ENCODE measurements at places on chromosomes 4 and X. TPM values are rescaled to one million over a fixed set of nuclear protein-coding genes. Genes with fewer than 3 reads are reported as not detected.

DNA sequence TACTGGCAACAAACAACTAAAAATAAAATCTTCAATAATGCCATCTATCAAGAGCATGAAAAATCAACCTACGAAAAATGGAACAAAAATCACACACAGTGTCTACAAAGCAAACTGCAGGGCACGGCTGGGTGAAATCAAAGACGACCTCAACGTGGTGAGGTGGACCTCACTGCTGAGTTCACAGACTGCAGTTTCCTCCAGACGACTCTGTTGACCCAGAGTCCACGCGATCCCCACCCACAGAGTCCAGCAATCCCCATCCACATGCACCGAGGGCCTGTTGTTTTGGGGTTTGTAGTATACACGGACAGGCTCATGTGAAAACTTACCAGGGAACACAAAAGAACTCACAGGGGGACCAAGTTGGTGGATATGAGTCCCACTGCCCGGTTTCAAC, 31.1 kb upstream of the GTPBP6 start:
- peak; percentile 19 for DNase-seq

- peak; percentile 67 for DNase-seq
Observed at GRCh38 chr4:1748465-1748995, 27.2 kb downstream of the TACC3 start.

DNA sequence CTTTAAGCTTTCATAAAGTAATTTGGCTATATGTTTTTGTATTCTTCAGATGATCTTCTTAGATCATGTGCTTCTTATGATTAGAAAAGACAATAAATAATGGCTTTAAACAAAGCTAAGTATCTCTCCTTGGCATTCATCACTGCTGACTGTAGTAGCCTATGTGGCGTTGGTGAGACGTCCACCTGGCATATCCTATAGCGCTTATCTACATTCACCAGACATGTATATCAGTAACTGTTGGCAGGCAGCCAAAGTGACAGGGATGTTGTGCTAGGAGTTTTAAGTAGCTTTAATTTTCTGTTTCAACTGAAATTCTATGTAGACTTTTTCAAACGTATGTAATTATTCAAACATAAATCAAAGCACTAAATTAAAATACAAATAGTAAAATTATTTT, 276.4 kb downstream of the IL15 start:
- no peak for DNase-seq

DNA sequence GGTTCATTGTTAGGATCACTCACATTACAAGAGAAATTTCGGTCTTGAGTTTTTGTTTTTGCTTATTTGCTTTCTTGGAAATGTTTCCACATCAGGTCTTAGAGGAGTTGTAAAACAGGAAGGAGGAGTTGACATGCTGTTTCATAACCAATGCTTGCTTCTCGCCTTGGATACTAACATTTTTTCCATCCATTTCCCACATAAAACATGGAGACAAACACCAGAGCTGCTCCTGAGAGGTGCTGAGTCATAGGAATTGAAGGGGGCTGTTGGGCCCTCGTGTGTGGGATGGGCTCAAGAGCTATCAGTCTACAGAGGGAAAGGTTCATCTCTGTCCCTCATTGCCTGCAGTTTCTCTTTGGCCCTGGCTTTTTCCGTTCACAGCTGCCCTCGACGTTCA, 29.9 kb downstream of the TBL1X start:
- no peak for DNase-seq

DNA sequence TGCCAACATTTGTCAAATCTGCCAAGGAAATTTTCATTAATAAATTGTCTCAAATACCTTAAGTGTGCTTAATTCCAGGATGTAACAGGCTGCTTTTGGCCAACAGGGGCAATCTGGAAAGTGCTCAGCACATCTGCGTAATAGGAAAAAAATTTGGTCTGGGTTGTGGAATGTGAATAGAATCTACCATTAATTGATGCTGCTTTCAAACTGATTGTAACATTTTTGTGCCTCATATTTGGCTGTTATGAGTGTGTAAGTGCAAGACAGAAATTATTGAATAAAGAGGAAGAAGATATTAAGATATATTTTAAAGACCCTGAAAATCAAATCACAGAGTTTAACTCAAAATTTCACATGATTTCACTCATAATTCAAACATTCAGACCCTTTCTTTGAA, 41.1 kb downstream of the REELD1 start:
- DNase-seq = no peak

DNA sequence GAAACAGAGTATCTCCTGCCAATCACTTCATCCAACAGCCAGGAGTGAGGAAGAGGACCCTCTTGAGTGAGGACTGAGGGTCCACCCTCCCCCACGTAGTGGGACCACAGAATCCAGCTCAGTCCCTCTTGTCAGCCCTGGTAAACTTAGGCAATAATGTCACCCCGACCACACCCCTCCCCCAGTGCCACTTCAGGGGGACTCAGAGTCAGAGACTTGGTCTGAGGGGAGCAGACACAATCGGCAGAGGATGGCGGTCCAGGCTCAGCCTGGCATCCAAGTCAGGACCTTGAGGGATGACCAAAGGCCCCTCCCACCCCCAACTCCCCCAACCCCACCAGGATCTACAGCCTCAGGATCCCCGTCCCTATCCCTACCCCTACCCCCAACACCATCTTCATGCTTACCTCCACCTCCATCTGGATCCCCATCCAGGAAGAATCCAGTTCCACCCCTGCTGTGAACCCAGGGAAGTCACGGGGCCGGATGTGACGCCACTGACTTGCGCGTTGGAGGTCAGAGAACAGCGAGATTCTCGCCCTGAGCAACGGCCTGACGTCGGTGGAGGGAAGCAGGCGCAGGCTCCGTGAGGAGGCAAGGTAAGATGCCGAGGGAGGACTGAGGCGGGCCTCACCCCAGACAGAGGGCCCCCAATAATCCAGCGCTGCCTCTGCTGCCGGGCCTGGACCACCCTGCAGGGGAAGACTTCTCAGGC, at the start of the genes CSAG1 and MAGEA12:
Gene CSAG1 (minus strand): TSS at position 461 of the 715 bp plus-strand sequence. CDS start 1,261 bp downstream, outside the sequence.
Gene MAGEA12 (plus strand): TSS at position 497 of the 715 bp plus-strand sequence. CDS start 2,405 bp downstream, outside the sequence.
- DNase-seq = peak; percentile 10

- peak; percentile 56 for DNase-seq
Observed at GRCh38 chr4:184514121-184514988, 40.0 kb upstream of the IRF2 start.

- no peak for DNase-seq
Observed at GRCh38 chrX:150100261-150100660, 162.0 kb upstream of the EOLA2 start.

DNA sequence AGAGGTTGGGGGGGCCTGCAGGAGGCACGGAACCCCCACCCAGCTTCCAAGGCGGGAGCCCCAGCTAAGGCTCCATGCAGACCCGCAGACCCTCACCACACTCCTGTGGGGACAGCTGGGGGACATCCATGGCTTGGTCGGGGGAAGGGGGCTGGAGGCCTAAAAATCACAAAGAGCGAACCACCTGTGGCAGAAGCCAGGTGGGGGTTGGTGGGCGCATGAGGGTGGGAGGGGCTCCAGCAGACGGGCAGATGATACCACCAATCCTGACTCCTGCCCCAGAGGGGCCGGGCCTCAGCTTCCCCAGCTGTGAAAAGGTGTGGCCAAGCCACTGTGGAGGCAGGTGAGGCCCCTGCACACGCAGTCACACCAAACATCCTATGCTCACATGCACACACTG, 111.6 kb downstream of the FAM53A start:
- no peak for DNase-seq

DNA sequence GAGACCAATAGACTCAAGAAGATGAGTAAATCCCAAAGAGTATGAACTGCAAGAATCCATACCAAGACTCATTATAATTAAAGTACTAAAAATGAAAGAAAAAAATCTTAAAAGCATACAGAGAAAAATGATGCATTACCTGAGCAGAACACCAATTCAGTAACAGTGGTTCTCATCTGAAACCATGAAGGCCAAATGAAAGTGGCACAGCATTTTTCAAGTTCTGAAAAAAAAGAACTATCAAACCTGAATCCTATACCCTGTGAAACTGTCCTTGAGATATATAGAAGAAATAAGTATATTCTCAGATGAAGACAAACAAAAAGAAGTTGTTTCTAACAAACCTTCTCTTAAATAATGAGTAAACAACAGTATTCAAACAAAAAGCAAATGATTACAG, 39.6 kb upstream of the TMPRSS11A start:
- DNase-seq = no peak

GRCh38 chrX:13834355-13834754, 17.5 kb upstream of the GPM6B start:
- no peak for DNase-seq

Gene USP17L10
- polyA plus RNA-seq = not detected

Gene LARP1B
- polyA plus RNA-seq = 8.3 TPM

Gene PAK3
- polyA plus RNA-seq = 0.04 TPM

Gene CFP
- polyA plus RNA-seq = 0.86 TPM

Gene PCDH11X
- polyA plus RNA-seq = not detected

Gene ADH1C
- polyA plus RNA-seq = 6.4 TPM

Gene FSTL5
- 0.01 TPM for polyA plus RNA-seq

Data from psoas muscle (tissue), 8 donors.